Dermis blood vessel endothelial cell (primary cell): ENCODE measurements at places on chromosomes 4 and X.

DNA sequence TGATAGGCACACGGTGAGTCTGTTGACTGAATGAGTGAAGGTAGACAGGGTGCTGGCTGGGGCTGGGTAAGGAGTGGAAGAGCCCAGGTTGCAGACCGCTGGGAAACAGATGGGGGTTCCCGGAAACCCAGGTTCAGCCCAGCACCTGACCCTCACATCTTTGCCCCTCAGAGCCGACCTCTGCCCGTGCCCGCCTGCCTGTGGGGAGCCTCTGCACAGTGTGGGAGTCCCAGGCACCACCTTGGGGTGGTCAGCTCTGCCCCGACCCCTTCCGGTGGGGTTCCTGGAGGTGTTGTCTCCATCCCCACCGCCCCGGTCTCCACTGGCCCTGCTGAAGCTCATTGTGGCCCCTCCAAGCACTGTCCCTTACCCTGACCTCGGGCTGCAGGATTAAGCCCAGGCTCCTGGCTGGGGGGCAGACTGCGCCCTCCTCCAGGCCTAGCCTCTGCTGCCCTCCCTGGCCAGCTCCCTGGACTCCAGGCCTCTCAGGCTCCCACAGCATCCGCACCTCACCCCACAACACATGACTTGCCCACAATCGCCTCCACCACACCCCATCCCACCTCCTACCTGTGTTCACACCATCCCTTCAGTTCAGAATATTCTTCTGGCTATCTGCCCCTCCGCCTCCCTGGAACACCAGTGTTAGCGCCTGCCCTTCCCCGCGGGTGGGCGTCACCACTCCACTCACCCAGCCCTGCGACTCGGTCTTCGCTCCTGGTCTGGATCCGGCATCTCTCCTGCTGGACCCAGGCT is 21.4 kb downstream of the HMX1 start:
- DNase-seq = no peak

DNA sequence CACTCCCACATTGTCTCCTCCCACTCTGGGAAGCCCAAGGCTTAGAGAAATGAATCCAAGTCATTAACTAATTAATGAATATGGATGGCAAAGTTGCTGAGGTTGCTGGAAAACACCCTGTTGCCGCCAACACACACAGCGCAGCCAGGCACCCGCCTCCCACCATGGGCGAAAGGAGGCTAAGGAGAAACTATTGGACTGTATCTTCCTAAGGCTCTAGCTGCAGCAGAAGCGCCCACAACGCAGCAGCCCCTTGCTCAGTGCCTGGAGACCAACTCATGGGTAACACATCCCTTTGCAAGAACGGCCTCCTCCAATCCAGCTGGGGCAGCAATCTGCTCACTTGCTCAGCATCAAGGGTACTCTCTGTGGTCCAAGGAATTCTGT is 34.2 kb downstream of the TSC22D3 start:
- no peak for DNase-seq

GRCh38 chrX:63402106-63402505 is 51.0 kb upstream of the SPIN4 start:
- no peak for DNase-seq

- no peak for DNase-seq
Measured at GRCh38 chrX:13876652-13877051, 59.8 kb upstream of the GPM6B start.

- DNase-seq = peak; percentile 79
Measured at GRCh38 chr4:163548481-163549243, 54.2 kb downstream of the TMA16 start.

DNA sequence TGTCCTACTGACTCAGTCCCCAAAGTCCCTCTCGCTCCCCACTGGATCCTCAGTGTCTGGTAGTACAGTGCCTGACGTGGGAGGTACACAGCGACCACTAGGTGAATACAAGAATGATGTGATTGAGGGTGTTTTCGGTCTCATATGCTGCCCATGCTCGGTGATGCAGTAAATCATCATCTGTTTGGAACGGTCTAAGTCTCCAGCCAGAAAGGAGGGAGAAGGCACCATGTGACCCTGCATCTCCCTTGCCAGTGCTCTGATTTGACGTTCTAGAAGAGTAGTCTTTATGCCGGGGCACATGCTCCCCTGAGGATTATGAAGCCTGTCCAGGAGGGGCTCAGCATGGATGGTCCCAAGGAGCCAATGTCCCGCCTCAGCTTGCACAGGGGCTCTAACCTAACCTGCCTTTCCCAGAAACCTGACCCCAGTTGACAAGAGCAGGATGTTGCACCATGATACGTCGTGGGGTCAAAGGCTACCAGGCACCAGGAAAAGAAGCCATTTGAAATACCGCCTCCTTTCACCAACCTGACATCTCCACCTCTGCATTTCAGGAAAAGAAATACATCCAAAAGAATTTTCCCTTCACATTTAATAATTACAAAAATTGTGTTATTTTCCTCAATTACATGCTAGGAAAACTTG is 13.8 kb upstream of the PLXNB3 start:
- DNase-seq = no peak

- DNase-seq = no peak
Measured at GRCh38 chrX:102491766-102492165, 20.2 kb upstream of the TCP11X2 start.

- DNase-seq = no peak
Measured at GRCh38 chrX:100353326-100353725, 56.7 kb downstream of the PCDH19 start.

GRCh38 chr4:185405296-185405999 is 8.8 kb downstream of the ANKRD37 start:
- DNase-seq = no peak

DNA sequence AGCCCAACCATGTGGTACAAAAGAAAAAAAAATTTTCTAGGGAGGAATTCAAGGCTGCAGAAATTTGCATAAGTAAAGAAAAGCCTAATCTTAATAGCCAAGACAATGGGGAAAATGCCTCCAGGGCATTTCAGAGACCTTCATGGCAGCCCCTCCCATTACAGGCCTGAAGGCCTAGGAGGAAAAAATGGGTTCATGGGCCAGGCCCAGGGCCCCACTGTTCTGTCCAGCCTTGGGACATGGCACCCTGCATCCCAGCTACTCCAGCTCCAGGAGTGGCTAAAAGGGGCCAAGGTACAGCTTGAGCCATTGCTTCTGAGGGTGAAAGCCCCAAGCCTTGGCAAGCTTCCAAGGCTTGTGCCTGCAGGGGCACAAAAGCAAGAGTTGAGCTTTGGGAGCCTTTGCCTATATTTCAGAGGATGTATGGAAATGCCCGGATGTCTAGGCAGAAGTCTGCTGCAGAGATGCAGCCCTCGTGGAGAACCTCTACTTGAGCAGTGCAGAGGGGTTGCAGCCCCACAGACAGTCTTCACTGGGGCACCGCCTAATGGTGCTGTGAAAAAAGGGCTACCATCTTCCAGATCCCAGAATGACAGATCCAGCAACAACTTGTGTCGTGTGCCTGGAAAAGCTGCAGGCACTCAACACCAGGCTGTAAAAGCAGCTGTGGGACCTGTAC is 111.0 kb downstream of the ANXA10 start:
- DNase-seq = no peak

DNA sequence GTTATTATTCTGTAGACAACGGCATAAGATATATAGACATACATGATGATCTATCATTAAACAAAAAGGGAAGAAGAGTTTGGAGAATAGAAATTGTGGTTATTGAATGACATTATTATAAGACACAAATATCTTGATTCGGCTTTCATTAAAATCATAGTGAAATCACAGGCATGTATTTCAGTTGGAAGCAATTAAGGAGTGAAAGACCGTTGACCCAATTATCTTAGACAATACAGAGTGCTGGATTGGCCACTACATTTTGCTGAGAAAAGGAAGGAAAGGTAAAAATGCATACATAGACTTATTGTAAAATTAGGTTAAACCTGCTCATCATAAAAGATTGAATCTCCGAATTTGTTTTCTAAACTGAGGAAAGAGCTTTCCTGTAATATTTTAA is 209.8 kb downstream of the KCNIP4 start:
- DNase-seq = no peak

- DNase-seq = no peak
Measured at GRCh38 chrX:9189286-9189685, 155.4 kb upstream of the FAM9B start.

DNA sequence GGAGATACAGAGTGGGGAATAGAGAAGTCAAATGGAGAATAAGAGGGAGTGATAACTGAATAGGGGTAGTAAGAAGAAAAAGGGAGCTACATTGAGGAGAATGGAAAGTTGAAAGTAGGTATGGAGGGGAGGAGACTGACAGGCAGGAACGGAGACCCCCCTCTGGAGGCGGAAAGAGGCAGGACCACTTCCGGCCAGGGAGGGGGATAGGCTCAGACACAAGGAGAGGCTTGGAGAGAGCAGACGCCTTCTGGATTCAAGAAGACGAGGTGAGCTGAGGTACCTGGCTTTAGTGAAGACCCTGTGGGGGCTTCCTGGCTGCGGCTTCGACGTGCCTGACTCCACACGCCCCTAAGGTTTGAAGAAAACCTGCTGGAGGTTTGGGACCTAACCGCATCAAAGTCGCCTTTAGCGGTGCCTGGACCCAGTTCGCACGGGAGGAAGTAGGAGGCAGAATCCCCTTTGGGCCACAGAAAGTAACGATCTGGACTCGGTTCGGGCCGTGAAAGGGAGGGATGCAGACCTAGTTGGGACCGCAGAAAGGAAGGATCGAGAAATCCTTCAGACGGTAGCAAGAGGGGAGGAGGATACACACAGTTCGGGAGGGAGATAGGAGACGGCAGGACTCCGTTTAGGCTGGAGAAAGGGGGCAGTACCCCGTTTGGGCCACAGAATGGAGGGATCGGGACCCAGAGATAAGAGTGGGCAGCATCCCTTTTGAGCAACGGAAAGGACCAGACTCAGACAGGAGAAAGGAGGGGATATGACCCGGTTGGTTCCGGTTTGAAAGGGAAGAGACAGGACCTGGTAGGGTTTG is at the start of gene TRO:
TRO (plus strand) TSS at position 215 of the 817 bp plus-strand sequence. CDS start 1,423 bp downstream, outside the sequence.
- DNase-seq = no peak

DNA sequence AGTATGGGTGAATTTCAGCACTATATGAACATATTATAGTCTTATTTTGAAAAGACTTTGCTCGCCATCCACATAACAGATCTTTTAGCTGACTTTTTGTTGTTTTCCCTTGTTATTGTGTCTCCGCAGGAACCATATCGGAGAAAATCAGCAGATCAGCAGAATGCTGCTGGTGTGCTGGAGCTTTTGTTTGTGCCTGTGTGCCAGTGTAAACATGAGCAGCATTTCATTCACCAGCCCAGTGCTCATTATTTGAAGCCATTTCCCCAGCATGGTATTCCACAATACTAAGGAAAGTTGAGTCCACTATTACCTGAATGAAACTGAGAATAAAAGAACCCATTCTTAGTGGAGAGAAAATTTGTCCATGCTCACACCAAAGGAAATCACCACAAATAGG is 261.8 kb upstream of the ARX start:
- no peak for DNase-seq

GRCh38 chr4:87465739-87466366 is 43.5 kb downstream of the NUDT9 start:
- DNase-seq = peak; percentile 74

GRCh38 chr4:27288496-27288895 is 427.9 kb downstream of the STIM2 start:
- DNase-seq = no peak

GRCh38 chrX:154731184-154731583 is 19.7 kb downstream of the GAB3 start:
- DNase-seq = no peak

GRCh38 chrX:123920105-123920785 is 41.3 kb upstream of the STAG2 start:
- peak; percentile 61 for DNase-seq

DNA sequence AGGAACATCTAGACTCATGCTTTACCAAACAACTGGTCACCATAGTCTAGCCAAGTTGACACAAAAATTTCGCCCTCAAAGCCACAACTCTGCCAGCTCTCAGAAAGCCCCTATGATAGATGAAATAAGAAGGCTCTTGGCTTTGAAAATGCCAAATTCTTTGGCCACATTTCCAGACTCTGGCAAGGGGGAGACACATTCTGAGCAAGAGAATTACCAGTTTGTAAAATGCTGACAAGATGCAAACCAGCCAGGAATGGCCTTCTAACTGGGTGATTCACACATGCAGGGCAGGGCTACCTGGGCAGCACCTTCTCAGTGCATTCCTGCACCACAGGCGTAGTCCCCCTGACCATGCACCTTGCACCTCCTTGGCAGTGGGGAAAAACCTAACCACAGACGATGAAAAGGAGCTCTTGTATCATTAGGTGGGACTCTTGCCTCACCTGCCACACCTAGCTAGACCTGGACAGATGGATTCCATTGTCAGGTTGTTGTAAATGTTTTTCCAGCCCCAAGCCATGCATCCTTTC is 77.4 kb upstream of the CPEB2 start:
- DNase-seq = no peak

- no peak for DNase-seq
Measured at GRCh38 chr4:139823746-139824145, 158.1 kb downstream of the MGST2 start.

GRCh38 chr4:168852387-168852786 is 157.7 kb downstream of the CBR4 start:
- no peak for DNase-seq

GRCh38 chr4:151169223-151169622 is 69.8 kb downstream of the RPS3A start:
- DNase-seq = no peak

- DNase-seq = no peak
Measured at GRCh38 chr4:156098805-156099204, 145.1 kb upstream of the CTSO start.

GRCh38 chr4:6183740-6184139 is 16.6 kb downstream of the JAKMIP1 start:
- DNase-seq = no peak

GRCh38 chr4:2008671-2008920 is 178 bp downstream of the NELFA start:
- no peak for DNase-seq

- no peak for DNase-seq
Measured at GRCh38 chr4:148229028-148229427, 213.2 kb downstream of the NR3C2 start.

DNA sequence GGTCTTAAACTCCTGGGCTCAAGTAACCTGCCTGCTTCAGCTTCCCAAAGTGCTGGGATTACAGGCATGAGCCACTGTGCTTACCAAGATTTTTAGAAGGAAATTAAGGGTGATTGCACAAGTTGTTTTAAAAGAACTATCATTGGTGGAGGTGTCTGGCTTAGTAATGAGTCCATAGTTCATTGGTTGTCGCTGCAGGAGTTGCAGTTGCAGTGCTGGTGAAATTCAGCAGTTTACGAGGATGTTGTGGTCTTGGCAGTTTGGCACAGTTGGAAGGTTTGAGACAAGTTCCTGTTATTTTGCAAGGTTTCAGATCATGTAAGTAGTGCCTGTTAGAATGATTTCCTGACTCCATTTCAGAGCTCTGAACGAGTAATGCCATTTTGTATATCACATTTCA is 48.1 kb downstream of the RAB40AL start:
- no peak for DNase-seq

DNA sequence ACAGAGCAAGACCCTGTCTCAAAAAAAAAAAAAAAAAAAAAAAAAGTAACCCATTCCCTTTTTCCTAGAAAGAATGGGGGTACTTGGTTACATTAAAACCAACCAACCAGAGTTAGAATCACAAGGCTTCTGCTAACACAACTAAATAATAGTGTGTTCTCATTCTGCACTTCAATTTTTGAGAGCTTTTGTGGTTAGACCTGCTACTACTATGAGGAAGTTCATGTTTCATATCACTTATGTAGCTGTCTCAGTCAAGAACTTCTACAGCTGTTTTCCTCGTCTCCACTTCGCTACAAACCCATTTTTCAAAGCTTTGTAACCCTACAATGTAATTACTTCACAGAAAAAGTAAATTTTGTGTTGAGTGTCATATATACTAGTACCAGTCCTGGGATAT is 58.3 kb downstream of the PDHA2 start:
- DNase-seq = no peak
